ENCODE measurements at places on chromosomes 16 and 17.
A peak's percentile ranks its signal among the peaks of the same experiment; 100 is the strongest.

DNA sequence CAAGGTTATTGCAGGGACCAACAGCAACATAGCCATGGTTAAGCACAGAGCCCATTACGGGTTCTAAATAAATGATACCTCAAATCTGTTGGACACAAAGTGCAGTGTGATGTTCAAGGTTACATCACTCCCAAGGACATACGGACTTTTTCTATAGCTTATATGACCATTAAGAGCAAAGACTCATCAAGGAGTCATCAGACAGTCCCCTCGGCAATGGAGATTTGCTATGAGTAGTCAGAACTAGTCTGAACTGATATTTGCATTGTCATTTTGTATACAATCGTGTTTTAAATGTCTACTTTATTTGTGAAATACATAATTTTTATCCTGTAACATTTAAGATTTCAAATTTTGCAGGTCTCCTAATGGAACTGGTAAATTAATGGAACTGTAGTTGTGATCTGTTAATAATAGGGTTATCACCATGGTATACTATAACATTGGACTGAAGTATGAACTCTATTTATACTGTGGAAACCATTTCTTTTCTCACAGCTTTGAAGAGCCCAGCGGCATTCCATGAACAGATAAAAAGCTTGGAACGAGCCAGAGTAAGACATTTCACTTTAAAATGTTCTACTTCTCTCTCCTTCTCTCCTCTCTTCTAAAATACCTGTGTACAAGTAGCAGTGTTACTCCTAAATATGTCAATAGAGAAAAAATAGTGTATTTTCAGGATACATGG, 140.9 kb downstream of the MRTFB start:
- H3K4me3 ChIP-seq = no peak overlapping the region
- H3K27me3 ChIP-seq = no peaks in the 10 kb centered on the region
- no peaks in the 10 kb centered on the region for H3K36me3 ChIP-seq
- no peak overlapping the region for H3K27ac ChIP-seq
- no peaks in the 10 kb centered on the region for H3K4me1 ChIP-seq

- no peak for DNase-seq
- no peak overlapping the region for H3K4me3 ChIP-seq
- H3K36me3 ChIP-seq = no peaks in the 10 kb centered on the region
- H3K27me3 ChIP-seq = no peaks in the 10 kb centered on the region
- H3K4me1 ChIP-seq = no peaks in the 10 kb centered on the region
These were observed 98.5 kb upstream of the RPRML start for GRCh38 chr17:47077576-47077975.

DNA sequence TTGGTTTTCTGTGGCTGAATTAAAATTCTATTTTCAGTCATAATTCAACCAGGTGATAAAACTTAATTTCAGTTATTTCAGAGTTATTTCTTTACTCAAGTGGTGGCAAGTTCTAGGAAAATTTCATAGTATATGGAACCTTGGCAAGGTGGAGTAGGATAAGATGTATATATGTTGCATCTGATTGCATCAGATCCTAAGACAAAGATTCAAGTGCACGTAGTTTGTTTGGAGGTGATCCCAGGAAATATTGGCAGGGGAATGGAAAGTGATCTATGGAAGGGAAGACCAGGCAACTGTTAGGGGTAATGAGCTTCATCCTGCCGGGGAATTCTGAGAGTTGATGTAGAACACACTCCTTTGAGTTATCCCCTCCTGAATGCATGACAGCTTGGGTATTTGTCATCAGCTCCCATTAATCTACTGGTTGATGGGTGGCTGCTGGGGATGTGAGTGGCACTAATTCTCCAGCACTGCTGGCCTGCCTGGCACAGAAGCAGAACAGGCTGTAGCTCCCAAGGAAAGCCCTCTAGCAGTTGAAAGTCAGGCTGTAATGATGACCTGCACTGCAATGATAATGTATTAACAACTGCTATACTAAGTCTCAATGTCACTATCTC, 52.2 kb upstream of the TOM1L1 start:
- H3K27me3 ChIP-seq = no peaks in the 10 kb centered on the region
- H3K4me3 ChIP-seq = no peak overlapping the region
- no peaks in the 10 kb centered on the region for H3K4me1 ChIP-seq
- H3K36me3 ChIP-seq = no peaks in the 10 kb centered on the region

GRCh38 chr16:26697807-26698206, 368.9 kb upstream of the C16orf82 start:
- no peaks in the 10 kb centered on the region for H3K4me1 ChIP-seq
- H3K27me3 ChIP-seq = no peaks in the 10 kb centered on the region
- no peak overlapping the region for H3K27ac ChIP-seq

- no peaks in the 10 kb centered on the region for H3K36me3 ChIP-seq
- no peaks in the 10 kb centered on the region for H3K27me3 ChIP-seq
- no peak overlapping the region for H3K27ac ChIP-seq
- H3K4me3 ChIP-seq = no peak overlapping the region
- H3K4me1 ChIP-seq = peaks cover 21% of the 10 kb centered on the region
These were observed 453 bp upstream of the WFIKKN1 start for GRCh38 chr16:630249-630814.

DNA sequence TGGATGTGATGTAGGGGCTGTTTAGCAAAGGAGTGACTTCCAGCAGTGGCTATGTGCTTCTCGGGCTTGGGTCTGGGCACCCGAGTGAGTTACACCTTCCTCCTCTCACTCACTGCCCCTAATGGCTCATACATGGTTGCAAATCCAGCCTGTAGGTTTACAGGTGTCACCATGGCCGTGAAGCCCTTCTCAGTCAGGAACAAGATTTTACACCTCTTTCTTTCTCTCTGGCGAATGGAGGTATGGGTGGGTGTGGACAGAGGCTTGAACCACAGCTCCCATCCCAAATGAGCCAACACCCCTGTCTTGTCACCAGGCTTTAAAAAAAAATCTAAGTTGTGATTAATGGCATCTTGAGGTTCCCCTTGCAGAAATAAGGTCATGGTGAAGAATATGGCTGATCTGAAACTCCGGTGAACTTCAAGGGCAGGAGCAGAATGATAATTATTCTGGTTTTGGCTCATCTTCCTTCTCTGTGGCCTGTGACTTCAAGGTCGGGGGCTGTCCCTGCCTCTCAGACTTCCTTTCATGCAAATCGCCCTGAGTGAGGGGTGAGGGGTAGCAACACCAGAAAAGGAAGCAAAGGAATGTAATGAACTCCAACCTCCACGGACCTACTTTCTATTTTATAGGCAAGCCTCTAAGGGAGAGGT, 331.2 kb downstream of the MAF start:
- DNase-seq = no peak
- H3K4me3 ChIP-seq = no peak overlapping the region
- H3K27ac ChIP-seq = no peak overlapping the region
- H3K36me3 ChIP-seq = no peaks in the 10 kb centered on the region

DNA sequence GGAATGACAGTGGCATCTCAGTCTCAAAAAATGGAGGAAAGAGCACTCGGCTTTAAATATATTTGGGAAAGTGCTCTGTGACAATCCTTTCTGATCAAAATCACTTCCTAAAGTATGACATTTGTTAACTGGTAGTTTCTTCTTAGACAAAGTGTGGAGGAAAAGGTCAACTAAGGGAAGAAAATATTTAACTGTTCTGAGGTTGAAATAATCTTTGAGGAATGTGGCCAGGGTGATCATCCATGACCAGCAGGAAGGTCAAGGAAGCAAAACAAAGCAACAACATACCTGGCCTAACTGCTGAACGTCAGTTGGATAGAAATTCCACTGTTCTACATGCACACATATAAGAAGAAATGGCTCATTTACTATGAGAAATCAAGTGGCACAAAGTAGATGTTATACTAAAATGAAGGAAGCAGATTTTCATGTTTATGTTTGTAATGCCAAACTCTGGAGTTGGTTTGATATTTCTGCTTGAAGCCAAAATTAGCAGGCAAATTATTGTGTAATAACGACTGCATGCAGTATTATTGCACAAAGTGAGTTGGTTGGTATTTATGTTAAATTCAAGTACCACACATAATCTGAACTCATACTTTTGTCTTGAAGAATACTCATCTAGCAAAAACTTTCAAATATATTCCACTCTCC, 87.3 kb upstream of the CORO6 start:
- no peak for DNase-seq
- H3K4me1 ChIP-seq = peaks cover 6% of the 10 kb centered on the region
- H3K36me3 ChIP-seq = no peaks in the 10 kb centered on the region

DNA sequence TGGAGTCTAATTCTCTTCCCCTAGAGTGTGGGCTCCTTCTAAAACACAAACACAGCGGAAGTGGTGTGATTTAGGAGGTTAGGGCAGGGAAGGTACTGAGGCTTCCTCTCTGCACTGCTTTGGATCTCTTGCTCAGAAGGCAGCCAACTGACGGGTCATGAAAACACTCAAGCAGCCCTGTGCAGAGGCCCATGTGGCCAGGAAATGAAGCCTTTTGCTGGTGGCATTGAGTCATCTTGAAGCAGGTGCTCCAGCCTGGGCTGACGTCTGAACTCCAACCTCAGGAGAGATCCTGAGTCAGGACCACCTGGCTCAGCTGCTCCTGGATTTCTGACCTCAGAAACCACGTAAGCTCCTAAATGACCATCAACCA, 72.9 kb downstream of the MRM1 start:
- H3K27ac ChIP-seq = no peak overlapping the region
- H3K4me3 ChIP-seq = no peak overlapping the region
- no peaks in the 10 kb centered on the region for H3K36me3 ChIP-seq
- no peaks in the 10 kb centered on the region for H3K27me3 ChIP-seq
- H3K4me1 ChIP-seq = no peaks in the 10 kb centered on the region

GRCh38 chr17:7208027-7208571, 11.5 kb downstream of the DLG4 start:
- H3K4me3 ChIP-seq = no peak overlapping the region
- H3K27me3 ChIP-seq = no peaks in the 10 kb centered on the region
- H3K4me1 ChIP-seq = peaks cover 39% of the 10 kb centered on the region
- DNase-seq = no peak

- no peaks in the 10 kb centered on the region for H3K27me3 ChIP-seq
- DNase-seq = peak; percentile 86
- H3K36me3 ChIP-seq = no peaks in the 10 kb centered on the region
- peaks cover 4% of the 10 kb centered on the region for H3K4me1 ChIP-seq
These were observed 92.7 kb downstream of the ABCC1 start for GRCh38 chr16:16042076-16042475.

DNA sequence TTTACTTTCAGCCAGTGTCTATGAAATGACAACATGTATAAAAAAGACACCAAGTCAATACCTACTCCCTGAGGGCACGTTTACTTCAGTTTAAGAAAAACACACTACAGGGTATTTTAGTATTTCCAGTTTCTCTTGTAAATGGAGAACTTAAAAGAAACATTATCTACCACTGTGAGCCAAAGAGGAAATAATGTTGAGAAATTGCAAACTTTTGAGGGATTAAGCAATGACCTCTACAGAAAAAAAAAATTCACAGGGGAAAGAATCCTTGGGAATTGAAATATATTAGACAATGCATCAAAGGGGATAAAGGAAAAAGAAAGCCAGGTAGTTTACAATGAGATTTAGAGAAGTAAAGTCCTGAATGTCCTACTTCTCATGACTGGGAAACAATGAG, 126.0 kb downstream of the KCNJ2 start:
- no peaks in the 10 kb centered on the region for H3K36me3 ChIP-seq
- no peak overlapping the region for H3K27ac ChIP-seq
- H3K4me3 ChIP-seq = no peak overlapping the region
- DNase-seq = no peak
- no peaks in the 10 kb centered on the region for H3K27me3 ChIP-seq

DNA sequence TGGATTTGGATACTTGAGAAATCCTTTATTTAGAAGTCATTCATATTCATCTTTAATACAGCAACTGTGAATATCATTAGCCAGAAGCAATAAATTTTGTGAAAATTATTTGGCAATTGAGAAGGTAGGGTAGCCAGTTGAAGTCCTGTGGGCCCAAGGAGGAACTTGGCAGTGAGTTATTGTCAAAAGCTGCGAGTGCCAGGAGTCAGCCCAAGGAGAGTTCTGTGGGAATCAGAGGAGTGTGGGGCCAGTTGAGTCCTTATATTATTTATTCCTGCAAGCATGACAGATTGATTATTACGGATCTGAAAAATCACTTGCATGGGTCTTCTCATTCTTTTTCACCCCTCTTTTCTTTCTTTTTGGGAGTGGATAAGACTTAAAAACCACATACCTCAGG, 38.3 kb downstream of the PRKCA start:
- H3K4me1 ChIP-seq = peaks cover 23% of the 10 kb centered on the region
- H3K4me3 ChIP-seq = no peak overlapping the region
- no peaks in the 10 kb centered on the region for H3K36me3 ChIP-seq
- DNase-seq = no peak
- no peaks in the 10 kb centered on the region for H3K27me3 ChIP-seq

DNA sequence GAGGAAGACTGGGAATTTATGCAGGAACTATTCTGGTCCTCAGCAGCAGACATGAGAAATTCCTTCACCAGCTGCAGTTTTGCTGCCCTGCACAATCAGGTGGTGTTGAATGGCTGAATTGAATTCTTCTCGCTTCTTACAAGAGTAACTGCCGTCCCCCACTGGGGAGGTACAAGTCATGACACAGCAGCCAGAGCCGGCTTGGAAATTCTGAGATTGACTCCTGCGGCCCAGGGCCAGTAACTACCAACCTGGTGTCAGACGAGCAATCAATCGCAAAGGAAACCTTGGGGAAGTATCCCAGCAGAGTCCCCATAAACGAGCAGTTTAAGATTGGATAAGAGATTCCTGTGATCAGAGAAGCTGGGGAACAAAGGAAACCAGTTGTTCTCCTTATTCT, 30.7 kb downstream of the KNOP1 start:
- no peak overlapping the region for H3K27ac ChIP-seq
- no peak overlapping the region for H3K4me3 ChIP-seq
- peaks cover 32% of the 10 kb centered on the region for H3K4me1 ChIP-seq
- H3K36me3 ChIP-seq = no peaks in the 10 kb centered on the region

DNA sequence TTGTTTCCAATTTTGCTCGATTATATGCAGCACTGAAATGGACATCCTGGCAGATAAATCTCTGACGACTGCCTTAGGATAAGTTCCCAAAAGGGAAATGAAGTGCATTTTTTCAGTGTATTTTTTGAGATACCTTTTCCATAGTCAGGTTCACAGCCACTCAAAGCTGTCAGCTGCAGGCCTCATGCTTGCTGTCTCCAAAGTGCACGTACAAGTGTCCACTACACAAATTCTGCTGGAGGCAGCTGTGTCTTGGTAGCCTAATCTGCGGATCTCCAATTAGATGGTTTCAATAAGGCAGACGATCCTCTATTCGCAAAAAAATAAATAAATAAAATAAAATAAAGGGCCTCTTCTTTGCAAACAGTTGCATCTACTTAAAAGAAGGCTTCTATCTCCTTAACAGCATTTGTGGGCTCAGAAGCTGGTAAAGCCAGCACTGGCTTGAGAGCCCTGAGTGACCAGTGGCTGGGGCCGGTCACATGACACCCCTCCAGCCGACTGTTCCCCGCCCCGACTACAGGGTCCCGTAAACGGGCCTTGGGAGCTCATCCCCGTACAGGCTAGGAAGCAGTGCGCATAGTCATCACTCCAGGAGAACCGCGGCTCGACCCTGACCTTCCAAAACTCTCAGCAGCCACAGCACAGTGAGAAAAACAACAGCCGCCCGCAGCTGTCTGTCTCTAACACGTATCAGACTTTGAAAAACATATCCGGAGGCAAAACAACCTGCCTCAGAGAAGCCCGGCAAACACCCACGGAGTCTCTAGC, 18.8 kb downstream of the RPH3AL start:
- no peaks in the 10 kb centered on the region for H3K36me3 ChIP-seq
- peak; percentile 91 for DNase-seq
- no peaks in the 10 kb centered on the region for H3K27me3 ChIP-seq

GRCh38 chr16:83310816-83311215, 497.0 kb upstream of the HSBP1 start:
- H3K27me3 ChIP-seq = no peaks in the 10 kb centered on the region
- H3K36me3 ChIP-seq = no peaks in the 10 kb centered on the region
- no peaks in the 10 kb centered on the region for H3K4me1 ChIP-seq
- no peak for DNase-seq
- no peak overlapping the region for H3K4me3 ChIP-seq

Measured in testis (tissue), 5 donors.